ENCODE measurements at places on chromosomes 13 and 19.

DNA sequence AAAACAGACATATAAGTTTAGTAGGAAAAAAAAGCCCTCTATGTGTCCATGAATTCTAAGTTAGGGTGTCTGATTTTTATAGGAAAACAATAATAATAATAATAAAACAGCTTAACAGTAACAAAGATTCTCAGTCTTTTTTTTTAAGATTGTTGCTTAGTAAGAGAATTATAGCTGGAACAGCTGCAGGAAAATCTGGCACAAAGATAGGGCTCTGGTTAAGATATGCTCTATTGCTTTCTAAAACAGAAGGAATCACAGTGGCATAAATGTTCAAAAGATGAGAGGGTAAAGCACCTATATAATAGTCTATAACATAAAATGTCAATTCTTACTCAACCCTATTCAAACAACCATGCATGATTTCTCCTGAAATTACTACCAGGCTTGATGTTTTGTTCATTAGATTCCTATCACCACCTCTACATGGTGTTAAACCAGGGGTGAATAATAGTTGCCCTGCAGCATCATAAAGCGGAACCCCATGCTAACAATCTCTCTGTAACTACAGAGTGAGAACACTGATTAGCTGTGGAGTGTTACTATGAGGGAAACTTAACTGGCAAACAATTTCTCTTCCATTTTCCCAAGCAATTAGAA is 541.4 kb upstream of the MIR17HG start:
- no peak for DNase-seq

GRCh38 chr13:20482275-20482761 is 43.3 kb downstream of the CRYL1 start:
- DNase-seq, result no peak

DNA sequence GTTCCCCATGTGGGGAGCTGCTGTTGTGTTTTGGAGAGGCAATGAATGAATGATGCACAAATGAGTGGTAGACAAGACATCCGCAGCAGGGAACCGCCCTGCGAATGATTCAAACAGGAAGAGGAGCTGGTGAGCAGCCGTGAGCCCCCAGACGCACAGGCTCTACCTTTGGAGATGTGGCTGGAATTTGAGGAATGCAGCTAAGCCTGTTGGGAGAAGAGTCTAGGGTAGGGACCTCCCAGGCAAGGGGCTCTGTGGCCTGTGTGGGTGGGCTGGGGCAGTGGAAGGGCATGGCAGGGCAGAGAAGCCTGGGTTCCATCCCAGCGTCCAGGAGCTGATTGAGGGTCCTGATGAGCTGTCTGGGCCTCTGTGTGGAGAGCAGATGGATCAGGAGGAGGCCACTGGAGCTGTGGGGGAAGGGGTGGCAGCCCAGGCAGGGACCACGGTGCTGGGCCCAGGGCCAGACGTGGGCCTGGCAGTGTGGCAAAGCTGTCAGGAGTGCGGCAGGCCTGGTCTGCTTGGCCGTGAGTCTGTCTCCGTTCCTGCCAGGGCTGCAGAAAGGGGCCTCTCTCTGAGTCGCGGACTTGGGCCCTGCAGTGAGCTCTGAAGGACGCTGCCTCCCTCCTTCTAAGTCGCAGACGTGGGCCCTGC is 41.8 kb upstream of the DCUN1D2 start:
- DNase-seq, result peak; percentile 36

GRCh38 chr13:29925457-29926097 is 75.2 kb upstream of the UBL3 start:
- peak; percentile 90 for DNase-seq

- no peak for DNase-seq
These were observed 15.2 kb upstream of the MTIF3 start for GRCh38 chr13:27465611-27466010.

DNA sequence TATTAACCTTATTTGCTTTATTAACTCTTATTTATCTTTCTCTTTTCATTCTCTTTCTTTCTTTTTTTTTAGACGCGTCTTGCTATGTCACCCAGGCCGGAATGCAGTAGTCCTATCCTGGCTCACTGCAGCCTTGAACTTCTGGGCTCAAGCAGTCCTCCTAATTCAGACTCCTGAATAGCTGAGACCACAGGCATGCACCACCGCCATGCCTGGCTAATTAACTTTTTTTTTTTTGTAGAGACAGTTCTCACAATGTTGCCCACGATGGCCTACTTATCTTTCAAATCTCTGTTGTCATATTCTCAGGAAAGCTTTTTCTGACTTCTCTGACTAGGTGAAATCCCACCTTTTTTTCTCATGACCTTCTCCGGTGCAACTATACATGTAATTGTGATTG is 7.8 kb upstream of the SPRY2 start:
- DNase-seq, result no peak

DNA sequence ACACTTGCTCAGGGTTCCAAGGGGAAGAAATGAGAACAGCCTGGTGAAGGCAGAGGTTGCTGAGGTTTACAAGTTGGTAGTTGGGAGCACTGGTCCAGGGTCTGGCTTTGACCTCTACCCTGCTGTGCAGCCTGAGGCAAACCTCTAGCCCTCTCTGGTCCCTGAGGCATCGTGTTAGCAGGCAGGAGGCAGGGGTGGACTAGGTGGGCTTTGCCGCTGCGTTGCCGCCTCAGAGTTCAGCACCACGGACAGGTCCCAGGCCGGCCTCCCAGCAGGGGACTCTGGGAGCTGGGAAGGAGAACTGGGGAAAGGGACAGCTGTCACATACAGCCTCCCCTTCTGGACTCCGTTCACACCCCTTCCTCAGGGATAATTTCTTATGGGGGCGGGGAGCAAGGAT is 3.1 kb downstream of the NCAN start:
- DNase-seq, result peak; percentile 42

DNA sequence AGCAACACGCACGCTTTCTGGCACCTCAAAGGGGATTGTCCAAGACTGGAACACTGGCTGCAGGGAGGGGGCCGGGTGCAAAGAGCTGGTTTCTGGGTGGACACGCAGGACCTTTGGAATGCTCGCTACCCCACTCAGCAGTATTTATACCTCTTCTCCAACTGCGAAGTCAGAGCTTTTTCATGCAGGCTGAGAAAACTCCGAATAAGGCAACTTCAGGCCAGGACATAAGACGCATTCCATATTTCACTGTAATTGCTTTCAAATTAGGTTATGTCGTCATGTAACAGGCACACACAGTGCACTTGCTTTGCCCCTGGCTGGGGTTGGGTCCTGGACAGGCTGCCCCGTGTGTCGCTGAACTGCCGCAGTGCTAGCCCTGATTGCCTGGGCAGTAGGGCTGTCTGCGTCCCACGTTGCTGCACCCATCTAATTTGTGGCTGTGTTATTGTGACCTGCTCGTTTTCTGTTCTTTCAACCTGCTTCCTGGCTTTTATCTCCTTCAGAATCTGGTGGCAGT is 44.5 kb downstream of the ACTN4 start:
- peak; percentile 98 for DNase-seq

DNA sequence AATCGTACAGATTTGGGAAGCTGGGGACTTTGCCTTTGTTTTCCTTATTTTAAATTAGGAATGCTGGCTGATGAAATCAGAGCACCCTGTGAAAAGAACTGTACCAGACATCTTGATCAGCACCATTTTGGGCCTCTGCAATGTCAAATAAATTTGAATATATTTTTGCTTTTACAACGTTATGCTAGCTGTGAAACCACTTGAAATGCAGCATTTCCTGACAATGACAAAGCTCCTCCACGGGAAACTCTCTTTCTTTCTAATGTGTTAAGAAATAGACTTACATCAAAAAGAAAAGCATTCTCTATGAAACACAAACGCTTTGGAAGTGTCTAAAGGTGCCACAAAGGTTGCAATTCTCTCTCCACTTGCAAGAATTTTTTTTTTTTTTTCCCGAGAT is 47.1 kb upstream of the MAP3K10 start:
- no peak for DNase-seq

GRCh38 chr19:49938662-49939061 is 9.4 kb upstream of the NUP62 start:
- DNase-seq, result no peak

DNA sequence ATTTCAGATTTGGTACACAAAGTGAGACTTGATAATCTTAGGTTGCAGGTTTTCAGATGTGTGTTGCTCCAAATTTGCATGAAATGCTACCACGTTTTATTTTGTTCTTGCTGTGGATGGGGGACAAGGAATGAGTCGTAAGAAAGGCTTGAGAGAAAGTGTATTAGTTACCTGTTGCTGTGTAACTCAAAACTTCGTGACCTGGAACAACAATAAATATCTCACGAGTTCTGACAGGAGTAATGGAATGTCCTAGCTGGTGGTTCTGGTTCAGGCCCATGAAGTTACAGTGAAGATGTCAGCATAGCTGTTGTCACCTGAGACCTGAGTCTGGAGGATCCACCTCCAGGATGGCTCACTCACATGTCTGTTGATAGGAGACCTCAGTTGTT is 1.2 kb downstream of the ZNF8 start:
- DNase-seq, result no peak

GRCh38 chr19:6639439-6639838 is 30.5 kb downstream of the TNFSF14 start:
- no peak for DNase-seq

DNA sequence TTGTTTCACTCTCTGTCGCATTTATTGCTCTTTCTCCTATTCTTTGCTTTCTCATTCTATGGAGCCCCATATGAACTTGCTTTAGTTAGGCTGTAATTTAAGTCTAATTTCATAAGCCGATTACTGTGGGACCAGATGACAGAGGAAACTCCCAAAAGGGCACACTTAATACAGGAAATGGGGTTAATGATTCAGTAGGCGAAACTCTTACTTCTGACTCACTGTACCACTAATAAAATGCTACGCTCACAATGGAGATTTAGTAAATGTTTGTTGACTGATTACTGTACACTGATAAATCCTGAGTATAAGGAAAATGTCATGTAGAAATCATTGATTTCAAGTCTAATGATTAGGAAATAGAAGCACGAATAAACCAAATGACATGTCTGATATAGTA is 276.4 kb downstream of the KLF5 start:
- peak; percentile 82 for DNase-seq

DNA sequence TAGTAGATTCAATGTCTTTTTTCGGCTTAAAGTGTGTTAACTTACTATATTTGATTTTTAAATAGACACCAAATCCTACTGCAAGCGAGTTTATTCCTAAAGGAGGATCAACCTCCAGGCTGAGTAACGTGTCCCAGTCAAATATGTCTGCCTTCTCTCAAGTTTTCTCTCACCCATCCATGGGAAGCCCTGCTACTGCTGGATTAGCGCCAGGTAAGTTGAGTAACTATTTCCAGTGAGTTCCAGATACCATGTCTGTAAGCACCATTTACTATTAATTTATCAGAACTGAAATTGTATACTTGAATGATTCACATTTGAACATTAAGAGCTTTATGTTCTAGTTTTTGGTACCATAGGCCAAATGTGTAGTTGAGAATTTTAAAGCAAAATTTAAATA is 81.8 kb downstream of the PAN3 start:
- peak; percentile 55 for DNase-seq

DNA sequence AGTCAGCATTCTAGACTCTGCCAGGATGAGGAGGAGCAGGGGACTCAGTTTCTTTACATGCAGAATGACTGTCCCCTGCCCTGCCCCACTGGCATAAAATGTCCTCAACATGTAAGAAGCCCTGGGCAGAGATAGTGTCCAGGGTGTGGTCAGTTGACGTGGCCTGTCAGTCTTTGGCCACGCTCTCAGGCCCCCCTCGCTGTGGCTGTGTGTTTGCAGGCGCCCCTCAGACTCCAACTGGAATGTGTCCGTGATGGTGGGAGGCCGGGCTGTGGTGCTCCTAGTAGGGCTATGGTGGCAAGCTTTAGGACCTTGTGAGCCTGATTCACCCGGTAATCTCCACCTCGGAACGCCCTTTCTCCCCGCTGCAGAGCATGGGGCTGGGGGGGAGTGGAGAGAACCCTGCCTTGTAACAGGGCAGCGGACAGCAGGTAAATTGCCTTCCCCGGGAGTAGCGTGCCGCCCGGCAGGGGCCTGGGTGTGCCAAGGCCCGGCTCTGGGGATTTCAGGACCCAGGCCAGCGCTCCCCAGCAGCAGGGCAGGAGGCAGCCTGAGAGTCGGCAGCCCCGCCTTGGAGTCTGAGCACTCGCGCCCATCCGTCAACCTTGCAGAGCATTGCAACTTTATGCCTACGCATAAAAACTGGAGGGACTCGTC is 62.3 kb downstream of the CHST8 start:
- peak; percentile 49 for DNase-seq

GRCh38 chr19:1718420-1719291 is 34.6 kb upstream of the ONECUT3 start:
- no peak for DNase-seq

DNA sequence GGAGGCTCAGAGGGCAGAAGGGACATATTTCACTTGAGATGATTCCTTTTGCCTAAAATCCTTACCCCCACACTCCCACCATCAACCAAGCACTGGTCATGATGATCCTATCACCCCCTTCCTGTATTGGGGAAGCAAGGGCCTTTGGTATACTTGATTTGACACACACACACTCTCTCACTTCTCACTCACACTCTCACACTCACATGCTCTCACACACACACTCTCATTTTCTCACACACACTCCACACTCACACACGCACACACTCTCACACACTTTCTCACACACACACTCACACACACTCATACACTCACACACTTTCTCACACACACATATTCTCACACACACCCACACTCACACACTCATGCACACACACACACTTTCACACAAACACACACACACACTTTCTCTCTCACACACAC is 8.6 kb downstream of the RGCC start:
- no peak for DNase-seq

DNA sequence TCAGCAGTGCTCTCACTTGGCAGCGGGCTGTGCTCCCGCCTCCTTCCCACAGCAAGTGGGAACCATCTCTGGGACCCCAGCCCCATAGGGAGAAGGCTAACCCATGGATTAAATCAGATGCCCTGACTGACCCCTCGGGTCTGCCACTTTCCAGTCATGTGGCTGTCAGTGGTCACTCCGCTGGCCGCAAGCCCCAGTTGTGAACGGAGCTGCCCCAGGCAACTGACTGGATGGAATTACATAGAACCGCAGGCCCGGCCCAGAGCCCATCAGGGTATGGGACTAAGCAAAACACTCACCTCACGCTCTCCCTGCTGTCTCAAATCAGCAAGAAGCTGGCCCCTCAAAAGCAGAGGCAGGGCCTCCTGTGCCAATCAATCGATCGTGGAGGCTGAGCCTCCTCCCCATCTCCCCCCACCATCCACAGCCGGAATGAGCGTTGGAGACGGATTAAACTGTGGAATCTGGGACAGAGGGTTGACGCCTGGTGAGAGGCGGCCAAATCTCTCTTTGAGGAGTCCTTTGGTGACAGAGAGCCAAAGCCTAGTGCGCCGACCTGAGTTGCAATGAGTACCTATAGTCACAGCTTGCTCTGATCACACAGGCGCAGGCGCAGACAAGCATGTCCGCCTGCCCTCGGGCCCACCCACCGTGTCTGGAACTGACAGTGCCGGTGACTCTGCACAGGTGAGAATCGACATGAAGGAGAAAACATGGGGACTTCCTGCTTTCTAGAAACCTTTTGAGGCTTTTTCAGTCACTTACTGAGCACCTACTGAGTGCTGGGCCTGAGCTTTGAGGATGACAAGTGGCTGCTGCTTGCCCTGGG is 38.7 kb downstream of the PBX4 start:
- DNase-seq, result no peak

All from fibroblast of lung (primary cell).